ENCODE measurements at places on chromosomes 7 and 10.

GRCh38 chr10:201328-201771 is 66.1 kb downstream of the ZMYND11 start:
- DNase-seq: no peak

- DNase-seq: no peak
Measured at GRCh38 chr10:96176985-96177384, 46.9 kb downstream of the ZNF518A start.

- no peak for DNase-seq
Measured at GRCh38 chr7:79921976-79922375, 212.7 kb upstream of the GNAI1 start.

DNA sequence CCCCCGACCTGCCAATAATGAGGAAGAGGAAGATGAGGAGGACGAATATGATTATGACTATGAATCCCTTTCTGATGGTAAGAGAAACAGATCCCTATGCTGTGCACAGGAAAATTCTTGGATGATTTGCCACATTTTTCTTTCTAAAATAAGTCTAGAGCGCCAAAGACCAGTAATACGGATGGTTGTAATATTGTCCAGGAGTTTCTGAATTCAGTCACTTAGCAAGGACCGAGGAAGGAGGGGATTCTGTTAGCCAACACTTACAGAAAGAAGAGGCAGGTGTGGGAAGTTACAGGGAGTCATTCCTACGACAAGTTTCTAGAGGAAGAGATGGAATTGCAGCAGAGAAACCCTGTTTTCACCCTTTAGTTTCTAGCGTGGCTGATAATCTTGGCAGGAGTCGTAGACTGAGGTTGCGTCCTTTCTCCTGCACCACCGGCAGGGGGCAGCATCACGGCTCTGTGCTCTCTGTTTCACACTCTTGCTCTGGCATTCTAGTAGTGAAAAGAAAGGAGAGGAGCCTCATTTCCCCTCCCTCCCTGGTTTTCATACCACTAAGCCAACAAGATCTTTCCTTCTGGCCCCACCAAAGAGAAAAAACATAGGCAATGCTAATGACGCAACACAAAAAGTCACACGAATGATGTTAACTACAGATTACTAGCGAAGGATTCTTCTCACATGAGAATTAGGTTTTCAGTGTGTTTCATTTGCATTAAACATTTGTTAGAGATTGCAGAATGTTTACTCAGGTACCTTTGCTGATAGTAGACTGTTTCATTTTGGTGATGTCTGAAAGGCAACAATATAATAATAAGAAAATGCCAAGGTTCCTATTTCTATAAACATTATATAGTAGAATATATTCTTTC is 82.7 kb downstream of the NOC3L start:
- DNase-seq: no peak

GRCh38 chr7:100035876-100036275 is 13.7 kb upstream of the ZSCAN21 start:
- no peak for DNase-seq

GRCh38 chr7:47540387-47541350 is 41.2 kb downstream of the TNS3 start:
- peak; percentile 42 for DNase-seq

GRCh38 chr7:126436213-126436868 is 816.4 kb downstream of the GRM8 start:
- DNase-seq: no peak

DNA sequence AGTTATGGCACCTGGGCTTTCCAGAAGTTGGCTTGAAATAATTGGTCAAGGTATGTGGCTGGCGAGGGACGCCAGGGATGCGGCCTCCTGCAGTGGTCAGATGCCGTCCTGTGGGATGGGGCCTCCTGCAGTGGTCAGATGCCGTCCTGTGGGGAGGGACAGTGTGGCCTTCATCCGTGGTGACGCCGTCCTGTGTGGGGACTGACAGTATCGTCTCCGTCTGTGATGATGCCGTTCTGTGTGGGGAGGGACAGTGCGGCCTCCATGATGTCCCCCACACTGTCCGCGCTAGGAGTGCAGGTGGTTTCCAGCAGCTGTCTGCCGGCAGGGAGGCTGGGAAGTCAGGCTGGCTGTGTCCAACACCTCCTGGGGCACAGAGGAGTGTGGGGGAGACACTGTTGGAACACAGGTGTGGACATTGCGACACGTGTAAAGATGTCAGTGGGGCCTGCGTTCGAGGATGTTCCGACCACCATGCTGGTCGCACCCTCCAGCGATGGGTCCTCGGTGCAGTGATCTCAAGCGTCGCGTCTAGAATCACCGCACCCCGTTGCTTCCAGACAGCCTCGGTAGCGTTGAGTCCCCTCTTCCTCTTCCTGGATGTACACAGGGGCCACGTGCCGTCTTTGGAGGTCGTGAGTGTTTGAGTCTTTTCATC is 52.6 kb downstream of the INPP5A start:
- no peak for DNase-seq

GRCh38 chr7:69700331-69700730 is 102.1 kb downstream of the AUTS2 start:
- DNase-seq: no peak

DNA sequence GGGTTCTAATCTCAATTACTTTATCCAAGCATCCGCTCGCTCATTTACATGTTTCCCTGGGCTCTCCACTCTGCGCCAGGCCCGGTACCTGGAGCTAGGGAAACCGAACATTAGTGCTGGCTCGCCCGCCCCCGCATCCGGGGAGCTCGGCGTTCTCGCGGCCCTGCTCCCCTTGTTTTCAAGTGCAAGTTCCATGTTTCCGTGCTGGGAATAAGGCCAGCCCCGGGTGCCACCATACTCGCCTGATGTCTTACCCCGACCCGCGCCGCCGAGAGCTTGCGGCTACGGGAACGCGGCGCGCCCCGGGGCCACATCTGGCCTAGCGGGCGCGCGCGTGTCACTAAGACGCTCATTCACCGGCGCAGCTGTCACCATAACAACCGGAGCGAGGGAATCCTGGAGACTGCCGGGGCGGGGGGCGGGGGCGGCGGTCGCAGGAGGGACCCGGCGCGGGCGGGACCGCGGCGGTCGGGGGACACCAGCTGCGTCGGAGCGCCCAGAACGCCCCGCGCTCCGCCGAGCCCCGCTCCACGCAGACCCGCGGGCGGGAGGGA is at the start of gene NEURL1:
TSS of gene NEURL1 (plus strand) at position 344 of the 554 bp plus-strand sequence. CDS start 683 bp downstream, outside the sequence.
- peak; percentile 82 for DNase-seq

GRCh38 chr7:105890290-105890997 is 14.0 kb upstream of the ATXN7L1 start:
- DNase-seq: no peak

DNA sequence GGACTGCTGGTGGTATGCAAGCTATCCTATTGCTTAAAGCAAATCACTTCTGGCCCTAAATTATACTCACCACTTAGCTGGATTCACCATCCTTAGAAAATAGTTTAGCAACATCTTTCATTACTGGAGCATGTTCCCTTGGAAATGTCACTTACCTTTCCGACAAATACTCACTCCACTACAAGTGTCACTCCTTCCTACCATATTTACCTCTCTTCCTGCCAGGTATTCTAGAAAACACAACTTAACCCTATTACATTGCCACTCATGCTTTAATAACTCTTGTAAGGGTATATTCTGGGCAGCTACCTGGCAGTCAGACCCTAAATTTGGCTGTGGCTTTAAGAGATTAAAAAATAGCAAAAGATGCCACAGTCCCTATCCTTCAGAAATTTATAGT is 37.5 kb upstream of the CTNNA3 start:
- no peak for DNase-seq

DNA sequence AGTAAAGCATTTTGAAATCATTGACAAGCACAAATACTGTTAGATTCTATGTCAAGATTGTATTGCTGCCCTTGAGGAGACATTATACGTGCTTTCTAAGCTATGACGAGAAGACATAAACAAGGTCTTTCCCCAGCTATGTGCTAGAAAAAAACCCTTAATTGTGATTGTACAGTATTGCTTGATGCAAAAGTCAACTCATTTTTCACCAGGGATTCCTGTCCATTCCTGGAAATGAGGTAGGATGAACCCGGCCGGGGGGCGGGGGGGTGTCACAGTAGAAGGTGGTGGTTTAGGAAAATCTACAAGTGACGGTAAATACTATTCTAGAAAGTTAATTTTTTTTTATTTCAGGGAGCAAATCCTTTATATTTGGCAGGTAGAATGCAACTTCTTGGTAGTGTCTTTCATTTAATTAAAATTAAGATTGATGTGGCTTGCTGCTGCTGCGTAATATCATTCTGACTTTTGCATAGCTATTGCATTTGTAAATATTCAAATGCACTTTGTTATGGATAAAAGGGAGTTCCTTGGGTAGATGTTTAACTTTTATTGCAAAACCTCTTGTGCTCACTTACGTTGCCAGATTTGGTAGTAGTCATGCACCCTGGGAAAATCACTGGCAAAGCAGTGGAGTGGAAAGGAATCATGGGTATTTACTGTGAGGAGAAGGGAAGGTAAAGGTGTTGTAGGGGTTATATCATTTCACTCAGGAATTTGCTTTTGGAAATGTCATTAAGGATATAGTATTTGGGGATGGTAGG is 164.4 kb upstream of the PRPS1L1 start:
- DNase-seq: no peak

Measured in muscle of back (tissue), 13 donors.